ENCODE measurements at places on chromosomes 6 and 20. TPM values are rescaled to one million over a fixed set of nuclear protein-coding genes. Genes with fewer than 3 reads are reported as not detected.
A peak's percentile ranks its signal among the peaks of the same experiment; 100 is the strongest.

DNA sequence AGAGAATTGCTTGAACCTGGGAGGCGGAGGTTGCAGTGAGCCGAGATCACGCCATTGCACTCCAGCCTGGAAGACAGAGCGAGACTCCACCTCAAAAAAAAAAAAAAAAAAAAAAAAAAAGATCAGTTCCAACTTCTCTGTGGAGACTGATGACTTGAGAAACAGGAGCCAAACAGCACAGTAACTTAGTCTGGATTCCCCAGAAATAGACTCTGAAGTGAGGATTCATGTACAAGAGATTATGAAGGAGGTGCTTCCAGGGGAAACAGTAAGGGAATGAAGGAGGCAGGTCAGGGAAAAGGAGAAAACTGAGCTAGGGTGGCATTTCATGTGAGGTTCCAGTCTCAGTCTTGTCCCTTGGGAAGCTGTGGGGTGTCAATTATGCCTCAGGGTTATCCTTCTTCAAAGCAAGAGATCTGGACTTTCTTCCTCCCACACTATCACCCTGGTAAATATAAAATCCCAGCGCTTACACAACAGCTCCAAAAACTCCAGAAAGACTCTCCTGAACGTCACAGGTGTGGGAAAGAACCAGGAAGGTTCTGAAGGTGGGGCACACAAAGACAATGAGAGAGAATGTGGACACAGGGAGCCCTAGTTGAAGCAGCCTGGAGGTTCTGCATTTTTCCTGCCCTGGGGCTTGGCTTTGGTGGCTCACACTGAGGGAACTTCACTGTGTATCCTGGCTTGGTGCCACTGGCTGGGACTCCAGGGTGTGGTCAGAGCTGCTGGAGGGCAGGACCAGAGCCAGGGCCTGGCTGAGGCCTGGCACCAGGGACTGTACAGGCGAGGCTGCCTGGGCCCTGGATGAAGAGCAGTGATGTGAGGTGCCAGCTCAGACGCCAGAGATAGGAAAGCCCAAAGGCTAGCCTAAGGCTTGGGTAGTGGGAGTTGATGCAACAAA is 46.8 kb downstream of the PCNA start:
- peak; percentile 92 for DNase-seq

DNA sequence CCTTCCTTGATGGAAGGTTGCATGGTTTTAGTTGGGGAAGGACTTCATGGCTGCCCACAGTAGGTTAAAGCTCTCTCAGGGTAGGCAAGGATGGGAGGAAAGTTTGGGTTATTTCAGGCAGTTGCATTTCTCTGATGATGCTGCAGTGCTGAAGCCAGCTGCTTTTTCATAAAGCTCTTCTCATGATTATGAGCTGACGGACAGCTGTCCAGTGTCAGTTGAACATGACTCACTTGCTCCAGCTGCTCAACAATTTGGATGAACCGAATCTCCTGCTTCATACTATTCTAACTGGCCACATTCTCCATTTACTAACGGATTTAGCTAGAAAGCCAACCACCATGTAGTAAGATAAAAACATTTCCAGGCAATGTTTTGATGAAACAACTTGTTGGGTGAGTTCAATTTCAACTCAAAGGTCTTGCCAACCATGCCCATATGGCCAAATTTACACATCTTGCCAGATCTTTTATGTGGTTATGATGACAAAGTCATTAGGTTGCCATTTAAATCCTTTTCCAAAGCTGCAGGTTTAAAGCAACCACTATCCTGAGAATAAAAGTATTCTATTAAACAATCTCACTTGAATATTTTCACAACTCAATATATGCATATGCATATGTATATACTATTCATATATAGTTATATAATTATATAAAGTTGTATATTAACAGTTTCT is 125.9 kb downstream of the HS3ST5 start:
- DNase-seq, result no peak

DNA sequence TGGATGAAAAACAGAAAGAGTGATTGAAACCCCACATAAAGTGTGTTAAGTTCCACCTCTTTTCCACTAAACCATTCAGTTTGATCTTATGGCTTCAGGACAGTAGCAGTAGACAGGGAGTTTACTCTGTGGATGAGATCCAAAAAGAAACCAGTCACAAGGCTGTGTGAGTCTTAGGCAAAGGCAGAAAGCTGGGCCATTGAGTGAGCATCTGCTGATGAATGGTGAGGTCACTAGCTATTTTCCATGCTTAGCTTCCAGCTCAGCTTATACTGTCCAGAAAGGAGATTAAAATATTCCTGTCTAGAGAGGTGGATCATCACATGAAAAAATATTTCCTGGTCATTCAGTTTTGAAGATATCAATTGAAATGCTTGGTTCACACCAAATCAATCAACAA is 1643.9 kb downstream of the HACE1 start:
- DNase-seq, result no peak

- no peak for DNase-seq
Measured at GRCh38 chr6:130029163-130029562, 10.8 kb downstream of the L3MBTL3 start.

DNA sequence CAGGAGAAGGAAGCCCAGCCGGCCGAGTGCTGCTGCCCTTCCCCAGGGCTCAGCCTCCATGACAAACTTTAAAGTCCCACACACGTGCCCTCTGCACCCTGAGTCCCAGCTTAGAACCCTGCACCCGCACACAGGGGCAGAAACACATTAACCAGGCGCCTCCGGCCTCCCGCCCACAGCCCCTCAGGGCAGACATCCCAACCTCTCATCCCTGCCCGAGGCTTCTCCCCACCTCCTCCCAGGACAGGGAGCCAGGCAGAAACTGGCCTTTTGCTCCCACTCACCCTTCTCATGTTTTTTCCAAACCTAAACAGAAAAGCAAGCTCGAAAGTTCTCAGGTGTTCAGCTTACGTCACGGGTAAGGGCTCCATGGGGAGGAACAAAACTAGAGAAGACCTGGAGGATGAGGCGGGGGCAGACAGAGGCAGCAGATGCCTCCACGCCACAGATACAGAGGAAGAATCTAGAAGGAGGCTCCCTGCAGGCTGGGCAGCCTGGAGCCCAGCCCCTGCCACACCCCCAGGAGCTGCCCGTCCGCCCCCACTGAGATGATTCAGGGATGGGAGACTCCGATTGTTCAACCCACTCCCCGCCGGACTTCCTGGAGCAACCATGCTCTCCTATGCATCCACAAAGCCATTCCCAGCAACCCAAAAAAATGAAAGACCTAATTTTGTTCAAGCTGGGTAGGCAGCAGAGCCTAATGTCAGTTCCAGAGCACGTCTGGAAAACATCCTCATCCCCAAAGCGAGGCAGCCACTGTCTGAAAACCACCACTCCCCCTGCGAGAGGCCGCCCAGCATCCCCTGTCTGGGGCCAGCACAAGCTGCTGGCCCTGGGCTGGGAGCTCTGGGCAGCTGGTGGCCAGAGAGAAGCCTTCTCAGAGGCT is 8.8 kb downstream of the KCNQ2 start:
- DNase-seq, result peak; percentile 35

GRCh38 chr6:124149646-124150045 is 346.0 kb downstream of the NKAIN2 start:
- DNase-seq, result no peak

- DNase-seq, result no peak
Measured at GRCh38 chr20:7902879-7903278, 37.4 kb downstream of the HAO1 start.

DNA sequence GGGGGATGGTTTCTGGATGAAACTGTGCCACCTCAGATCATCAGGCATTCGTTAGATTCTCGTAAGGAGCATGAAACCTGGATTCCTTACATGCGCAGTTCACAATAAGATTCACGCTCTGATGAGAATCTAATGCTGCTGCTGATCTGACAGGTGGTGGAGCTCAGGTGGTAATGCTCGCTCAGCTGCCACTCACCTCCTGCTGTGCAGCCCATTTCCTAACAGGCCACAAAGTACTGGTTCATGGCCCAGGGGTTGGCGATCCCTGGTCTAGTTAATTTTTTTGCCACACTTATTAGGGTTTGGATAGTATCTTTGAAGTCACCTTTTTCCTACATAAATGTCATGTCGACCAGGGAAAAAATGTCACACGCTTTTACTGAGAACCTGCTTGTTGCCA is 96.8 kb upstream of the MLIP start:
- DNase-seq, result no peak

GRCh38 chr20:45933266-45934045 is 1.0 kb upstream of the PCIF1 start:
- peak; percentile 83 for DNase-seq

DNA sequence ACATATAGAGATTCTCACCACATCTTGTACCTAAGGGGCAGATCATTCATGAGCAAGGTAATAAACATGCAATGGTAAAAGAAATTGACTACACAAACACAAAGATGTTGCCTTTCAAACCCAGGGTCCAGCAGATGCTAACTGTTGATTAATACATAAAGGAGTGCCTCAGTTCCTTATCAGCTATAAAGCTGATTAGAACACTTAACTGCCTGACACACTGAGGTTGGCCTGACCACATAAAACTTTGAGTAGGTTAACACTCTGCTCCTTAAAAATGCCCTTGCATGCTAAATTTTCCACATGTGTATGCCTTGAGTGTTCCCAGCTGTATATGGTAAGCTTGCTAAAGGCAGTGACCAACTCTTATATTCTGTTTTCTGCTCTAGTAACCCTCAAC is 14.9 kb downstream of the CRISP2 start:
- DNase-seq, result no peak

GRCh38 chr20:19620446-19620845 is 137.6 kb upstream of the RIN2 start:
- no peak for DNase-seq

GRCh38 chr6:16149305-16149704 is 20.4 kb downstream of the MYLIP start:
- no peak for DNase-seq

DNA sequence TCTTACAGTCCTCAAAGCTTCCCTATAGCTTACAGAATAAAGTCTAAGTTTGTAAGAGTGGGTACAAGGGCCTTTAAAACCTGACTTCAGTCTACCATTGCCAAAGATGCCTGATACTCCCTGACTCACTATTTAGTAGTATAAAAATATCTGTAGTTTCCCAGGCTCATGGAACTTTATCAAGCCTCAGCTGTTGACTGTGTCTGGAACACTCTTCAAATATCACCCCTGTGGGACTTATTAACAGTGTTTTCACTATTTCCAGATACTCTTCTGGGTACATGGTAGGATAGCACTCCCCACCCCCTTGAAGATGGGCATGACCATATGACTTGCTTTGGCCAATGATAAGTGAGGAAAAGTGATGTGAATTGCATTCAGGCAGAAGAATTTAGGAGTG is 105.3 kb upstream of the TENT5A start:
- DNase-seq, result no peak

DNA sequence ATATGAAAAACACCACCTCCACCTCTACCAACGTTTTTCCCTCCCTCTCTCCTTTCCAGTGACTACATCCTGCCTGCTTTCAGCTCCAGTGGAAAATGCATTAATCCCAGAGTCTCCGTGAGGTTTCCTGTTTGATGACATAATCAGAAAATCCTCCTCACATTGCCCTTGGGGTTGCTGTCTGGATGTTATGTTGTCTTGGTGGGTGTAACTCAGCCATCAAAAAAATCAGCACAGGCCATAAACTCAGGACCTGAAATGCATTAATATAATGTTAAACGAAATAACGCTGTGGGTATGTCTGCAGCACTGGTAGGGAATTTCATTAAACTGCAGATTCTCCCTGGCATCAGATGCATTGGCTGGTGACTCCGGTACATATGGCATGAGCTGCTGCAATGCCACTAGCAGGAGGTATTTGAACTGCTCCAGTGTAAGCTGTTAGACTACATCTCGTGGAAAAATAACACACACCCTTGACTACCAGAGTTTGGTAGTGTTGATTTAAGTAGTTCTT is 297.8 kb downstream of the PRL start:
- peak; percentile 58 for DNase-seq

- DNase-seq, result peak; percentile 39
Measured at GRCh38 chr6:114342826-114343781, at the start of gene HS3ST5. HS3ST5 (minus strand) TSS chr6:114343023; CDS start chr6:114062845, 280,178 bp downstream.

DNA sequence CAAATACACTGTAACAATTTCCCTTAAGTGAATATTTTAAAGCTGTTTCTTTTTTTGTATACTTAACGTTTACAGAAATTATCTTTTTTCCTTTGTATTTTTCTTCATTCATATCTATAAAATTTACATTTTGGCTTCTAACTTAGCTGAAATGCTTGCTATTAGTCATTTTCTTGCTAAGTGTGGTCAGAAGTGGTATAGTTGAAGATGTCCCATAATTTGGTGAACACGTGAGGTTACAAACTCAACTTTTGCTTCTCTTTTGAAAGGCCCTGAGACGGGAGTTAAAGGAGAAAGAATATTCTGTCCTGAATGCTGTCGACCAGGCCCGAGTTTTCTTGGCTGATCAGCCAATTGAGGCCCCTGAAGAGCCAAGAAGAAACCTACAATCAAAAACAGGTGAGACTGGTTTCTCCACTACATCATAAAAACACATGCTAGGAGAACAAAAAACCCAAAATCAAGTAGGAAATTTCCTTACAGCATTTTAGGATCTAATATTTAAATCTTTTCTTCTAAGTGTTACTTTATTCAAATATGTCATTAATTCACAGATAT is 445.0 kb downstream of the UTRN start:
- DNase-seq, result no peak

SYCP2 gene
- 0.22 TPM for total RNA-seq

CYP21A2 gene
- not detected for total RNA-seq

CST4 gene
- total RNA-seq, result not detected

HLA-DRB1 gene
- not detected for total RNA-seq

PPP1R16B gene
- total RNA-seq, result not detected

AVP gene
- not detected for total RNA-seq

Data from GM23248 (cell line).